ENCODE measurements at places on chromosomes 4 and X.

GRCh38 chrX:37871626-37872302 lies 24.4 kb upstream of the DYNLT3 start:
- DNase-seq, result peak; percentile 28

DNA sequence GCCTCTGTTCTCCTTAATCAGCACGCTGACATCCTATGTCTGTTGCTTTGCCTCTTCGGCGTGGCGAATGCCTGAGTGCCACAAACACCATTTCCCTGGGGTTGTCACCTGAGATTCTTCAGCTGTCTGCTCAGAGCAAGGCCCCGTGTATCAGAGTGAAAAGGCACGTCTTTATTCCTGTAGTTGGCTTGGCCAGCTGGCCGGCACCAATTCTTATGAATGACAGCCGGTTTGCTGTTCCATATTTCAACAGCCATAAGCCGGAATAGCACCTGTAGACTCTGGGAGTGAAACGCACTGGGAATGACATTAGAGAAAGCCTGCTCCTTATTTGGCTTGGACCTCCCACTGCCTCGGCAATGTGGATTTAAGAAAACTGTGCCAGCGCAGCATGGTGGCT lies 89.3 kb downstream of the MGST2 start:
- no peak for DNase-seq

GRCh38 chr4:124135409-124135813 lies 577.1 kb downstream of the ANKRD50 start:
- DNase-seq, result peak; percentile 25

GRCh38 chr4:29046781-29047180 lies 1673.4 kb upstream of the PCDH7 start:
- no peak for DNase-seq

- DNase-seq, result no peak
These were observed 308.1 kb downstream of the PTTG2 start for GRCh38 chr4:38268108-38268820.
